Activated naive CD4-positive, alpha-beta T cell treated with Interleukin-2 at 50 U/mL for 16 hours (primary cell): ENCODE measurements at places on chromosomes 13 and 19.

- DNase-seq = peak; percentile 46
These were observed at the start of gene ARL11 for GRCh38 chr13:49627831-49628652. ARL11 (plus strand) TSS chr13:49628507; CDS start chr13:49630448, 1,941 bp downstream.

DNA sequence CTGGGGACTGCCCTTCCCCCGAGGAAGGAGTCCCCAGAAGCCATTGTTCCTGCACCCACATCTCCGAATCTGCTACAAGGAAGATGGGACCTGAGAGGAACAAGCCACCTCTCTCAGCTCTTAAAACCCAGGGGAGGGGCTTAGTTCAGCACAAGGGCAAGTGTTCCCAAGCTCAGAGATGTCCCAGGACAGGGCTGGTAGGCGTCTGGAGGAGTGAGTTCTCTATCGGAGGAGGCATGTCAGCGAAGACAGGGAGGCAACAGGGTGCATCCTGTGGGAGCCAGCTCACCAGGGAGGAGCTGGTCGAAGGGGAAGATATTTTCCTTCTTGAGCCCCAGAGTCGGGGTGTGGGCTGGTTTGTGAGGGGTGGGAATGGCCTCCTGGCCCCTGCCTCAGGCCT, 54.8 kb downstream of the CELF5 start:
- no peak for DNase-seq

DNA sequence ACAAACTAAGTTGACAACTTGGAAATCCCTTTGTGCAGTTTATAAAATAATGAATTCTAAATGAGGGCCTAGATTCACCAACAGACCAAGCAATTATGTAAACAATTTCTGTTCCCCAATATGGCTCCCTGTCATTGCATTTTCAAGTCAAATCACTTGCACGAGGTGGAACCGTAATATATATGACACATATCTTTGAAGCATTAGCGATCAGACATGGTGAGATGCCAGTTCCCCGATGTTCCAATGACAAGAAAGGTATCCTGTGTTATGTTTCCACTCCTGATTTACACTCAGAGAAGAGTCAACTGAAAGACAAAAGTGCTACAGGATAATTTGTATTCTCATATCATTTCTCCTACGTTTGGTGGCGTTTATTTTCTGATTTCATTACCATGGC, 108.5 kb upstream of the TDRD3 start:
- DNase-seq = no peak

DNA sequence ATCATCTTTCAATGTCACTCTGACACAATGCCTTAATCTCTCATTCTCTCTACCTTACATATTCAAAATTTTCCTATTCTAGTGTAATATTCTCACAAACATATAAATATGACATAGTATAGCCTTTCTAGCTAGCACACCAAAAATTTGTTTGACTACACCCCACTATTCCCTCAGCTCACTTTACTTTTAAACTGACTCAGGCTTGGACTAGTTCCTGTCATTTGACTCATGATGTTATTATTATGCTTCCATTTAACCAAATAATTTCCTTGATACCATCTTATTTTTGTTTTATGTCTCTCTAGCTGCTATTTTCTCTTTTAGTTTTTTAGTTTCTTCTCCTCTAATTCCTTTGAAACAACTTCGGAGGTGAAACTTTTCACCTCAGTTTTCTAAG, 1745.6 kb upstream of the PCDH20 start:
- no peak for DNase-seq

- no peak for DNase-seq
These were observed 1.2 kb downstream of the C13orf46 start for GRCh38 chr13:113972451-113973217.

GRCh38 chr13:39913339-39913738, 257.9 kb downstream of the COG6 start:
- no peak for DNase-seq

DNA sequence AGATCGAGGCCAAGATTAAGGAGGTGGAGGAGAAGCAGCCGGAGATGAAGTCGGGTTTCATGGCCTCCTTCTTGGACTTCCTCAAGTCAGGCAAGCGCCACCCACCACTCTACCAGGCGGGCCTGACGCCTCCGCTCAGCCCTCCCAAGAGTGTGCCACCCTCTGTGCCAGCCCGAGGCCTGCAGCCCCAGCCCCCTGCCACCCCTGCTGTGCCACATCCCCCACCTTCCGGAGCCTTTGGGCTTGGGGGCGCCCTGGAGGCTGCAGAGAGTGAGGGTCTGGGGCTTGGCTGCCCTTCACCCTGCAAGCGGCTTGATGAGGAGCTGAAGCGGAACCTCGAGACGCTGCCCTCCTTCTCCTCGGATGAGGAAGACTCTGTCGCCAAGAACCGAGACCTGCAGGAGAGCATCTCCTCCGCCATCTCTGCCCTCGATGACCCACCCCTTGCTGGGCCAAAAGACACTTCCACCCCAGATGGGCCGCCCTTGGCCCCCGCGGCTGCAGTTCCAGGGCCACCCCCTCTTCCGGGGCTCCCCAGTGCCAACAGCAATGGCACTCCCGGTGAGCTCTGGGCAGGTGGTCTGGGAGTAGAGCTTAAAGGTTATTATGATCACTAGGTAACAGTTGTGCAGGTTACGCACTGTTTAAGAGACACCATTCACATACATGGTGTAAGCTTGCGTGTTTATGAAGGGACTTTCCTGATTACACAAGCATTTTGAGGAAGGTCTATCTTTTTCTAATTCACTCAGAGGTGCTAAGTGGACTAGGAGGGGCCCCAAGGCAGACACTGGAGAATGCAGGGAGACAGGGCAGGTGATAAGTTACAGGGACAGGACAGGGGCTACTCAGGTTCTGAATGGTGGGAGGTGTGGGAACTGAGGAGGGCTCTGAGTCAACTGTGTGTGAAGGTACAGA, 8.7 kb downstream of the PRR12 start:
- no peak for DNase-seq

DNA sequence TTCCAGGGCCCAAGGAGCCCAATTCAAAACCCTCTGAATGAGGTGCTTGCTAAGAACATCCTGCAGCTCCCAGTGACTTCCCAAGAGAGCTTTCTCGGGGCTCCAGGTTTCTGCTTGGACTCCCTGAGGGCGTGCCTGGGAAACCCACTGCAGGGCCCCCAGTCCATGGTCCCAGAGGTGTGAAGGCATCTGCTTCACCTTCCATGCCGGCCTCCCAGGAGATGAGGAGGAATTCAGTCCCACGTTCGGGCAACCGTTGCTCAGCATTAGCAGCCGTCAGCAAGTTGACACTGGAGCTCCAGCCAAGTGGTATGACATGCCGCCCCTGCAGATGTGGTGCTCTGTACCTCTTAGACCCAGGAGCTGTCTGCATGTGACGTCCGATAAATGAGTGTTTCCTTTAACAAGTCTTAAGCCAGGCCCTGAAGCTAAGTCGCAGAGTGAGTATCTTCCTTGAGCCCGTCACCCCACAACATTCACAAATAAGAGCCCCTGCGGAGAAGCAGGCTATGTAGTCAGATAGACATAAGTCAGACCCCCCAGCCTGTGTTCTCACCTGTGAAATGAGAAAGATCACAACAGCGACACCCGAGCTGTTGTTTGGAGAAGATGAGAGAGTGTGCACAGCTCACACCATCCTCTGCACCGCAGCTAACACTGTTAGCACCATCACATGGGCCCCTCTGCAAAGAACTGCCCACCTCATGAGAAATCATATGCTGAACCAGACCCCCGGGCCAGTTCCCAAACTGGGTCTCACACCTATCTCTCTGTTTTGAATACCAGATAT, 150.3 kb downstream of the KATNAL1 start:
- no peak for DNase-seq

GRCh38 chr19:44574186-44574950, 39.0 kb upstream of the IGSF23 start:
- DNase-seq = no peak

DNA sequence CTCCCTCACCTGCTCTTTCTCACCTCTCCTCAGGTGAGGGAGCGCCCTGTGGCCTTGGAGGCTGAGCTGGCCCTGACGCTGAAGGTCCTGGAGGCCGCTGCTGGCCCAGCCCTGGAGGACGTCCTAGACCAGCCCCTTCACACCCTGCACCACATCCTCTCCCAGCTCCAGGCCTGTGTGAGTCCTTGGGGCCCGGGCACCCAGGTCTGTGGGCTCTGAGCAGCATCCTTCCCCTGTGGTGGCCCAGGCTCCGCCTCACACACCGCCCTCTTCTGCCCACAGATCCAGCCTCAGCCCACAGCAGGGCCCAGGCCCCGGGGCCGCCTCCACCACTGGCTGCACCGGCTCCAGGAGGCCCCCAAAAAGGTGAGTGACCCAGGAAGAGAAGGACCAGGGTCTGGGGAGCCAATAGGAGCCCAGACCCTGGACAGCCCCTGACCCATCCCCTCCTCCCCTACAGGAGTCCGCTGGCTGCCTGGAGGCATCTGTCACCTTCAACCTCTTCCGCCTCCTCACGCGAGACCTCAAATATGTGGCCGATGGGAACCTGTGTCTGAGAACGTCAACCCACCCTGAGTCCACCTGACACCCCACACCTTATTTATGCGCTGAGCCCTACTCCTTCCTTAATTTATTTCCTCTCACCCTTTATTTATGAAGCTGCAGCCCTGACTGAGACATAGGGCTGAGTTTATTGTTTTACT, 1.9 kb downstream of the IFNL1 start:
- DNase-seq = peak; percentile 54

- no peak for DNase-seq
These were observed 5.8 kb downstream of the FUZ start for GRCh38 chr19:49807058-49807903.

GRCh38 chr13:71611292-71611691, 255.7 kb downstream of the DACH1 start:
- no peak for DNase-seq

- DNase-seq = no peak
These were observed 14.2 kb downstream of the RAB8A start for GRCh38 chr19:16125737-16126495.

DNA sequence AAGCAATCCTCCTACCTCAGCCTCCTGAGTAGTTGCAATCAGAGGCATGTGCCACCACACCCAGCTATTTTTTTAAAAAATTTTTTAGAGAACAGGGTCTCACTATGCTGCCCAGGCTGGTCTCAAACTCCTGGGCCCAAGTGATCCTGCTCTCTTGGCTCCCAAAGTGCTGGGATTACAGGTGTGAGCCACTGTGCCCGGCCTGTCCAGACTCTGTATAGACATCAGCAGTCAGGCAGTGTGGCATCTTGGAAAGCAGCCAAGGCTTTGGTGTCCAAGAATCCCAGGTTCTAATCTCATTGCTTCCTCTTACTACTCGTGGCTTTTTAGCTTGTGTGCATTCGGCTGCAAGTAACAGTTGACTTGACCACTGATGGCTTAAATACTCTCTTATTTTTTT, 43.4 kb downstream of the BICRA start:
- DNase-seq = no peak

DNA sequence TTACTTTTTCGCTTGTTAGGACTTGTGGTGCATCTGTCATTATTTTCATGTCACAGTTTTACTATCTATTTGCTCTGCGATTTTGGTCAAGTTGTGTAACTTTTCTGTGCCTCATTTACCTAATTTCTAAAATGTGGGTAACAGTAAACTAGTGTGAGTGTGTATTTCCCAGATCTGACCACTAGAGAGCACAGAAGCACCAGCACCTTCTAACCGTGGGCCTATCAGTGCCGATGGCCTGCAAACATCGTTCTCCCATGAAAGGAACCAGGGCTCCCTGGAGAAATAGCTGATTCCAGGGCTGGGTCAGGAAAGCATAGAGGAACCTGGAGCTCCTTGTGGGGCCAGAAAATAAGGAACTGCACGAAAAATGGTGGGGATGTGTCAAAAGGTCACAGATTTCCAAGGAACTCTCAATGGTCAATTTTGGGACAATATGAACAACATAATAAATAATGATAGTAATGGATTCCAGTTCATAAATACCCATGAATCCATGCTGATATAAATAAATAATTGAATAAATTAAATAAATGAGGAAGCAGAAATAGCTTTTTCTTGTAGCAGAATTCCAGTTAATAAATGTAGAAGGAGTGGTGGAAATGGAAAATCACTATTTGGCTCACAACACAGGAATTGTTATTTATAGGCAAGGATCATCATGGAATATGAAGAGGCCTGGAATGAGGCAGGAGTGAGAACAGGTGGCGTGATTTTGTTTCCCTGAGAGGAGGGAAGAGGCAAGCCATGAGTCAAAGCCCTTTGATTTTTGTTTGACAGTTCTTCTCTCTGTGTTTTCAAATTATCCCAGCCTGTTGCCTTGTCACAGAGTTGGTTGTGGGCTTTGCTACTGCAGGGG, 31.1 kb downstream of the CEACAM8 start:
- peak; percentile 5 for DNase-seq

GRCh38 chr19:1602091-1602707, 3.1 kb downstream of the UQCR11 start:
- no peak for DNase-seq

DNA sequence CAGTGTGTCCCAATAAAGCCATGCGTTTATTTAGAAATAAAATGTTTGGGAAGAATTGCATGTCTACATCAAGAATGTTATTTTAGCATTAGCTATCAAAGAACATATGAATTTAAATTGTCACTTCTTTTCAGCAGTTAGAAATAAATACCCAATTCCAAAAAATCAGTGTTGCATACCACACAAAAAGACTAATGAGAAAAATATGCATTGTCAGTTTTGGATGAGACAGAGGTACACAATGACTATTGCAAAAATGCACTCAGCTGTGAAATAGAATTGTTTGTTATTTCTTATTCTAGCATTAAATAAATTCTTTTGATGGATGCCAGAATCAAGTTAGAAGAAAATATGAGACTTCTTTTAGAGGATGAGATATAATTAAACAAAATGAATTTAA, 833.9 kb downstream of the SLITRK1 start:
- DNase-seq = no peak

DNA sequence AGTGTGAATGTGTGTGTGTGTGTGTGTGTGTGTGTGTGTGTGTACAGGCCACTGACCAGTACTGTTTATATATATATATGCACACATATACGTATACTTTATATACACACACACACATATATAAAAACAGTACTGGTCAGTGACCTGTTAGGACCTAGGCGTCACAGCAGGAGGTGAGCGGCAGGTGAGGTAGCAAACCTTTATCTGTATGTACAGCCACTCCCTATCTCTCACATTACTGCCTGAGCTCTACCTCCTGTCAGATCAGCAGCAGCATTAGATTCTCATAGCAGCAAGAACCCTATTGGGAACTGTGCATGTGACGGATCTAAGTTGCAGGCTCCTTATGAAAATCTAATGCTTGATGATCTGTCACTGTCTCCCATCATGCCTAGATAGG, 34.5 kb downstream of the TBC1D4 start:
- DNase-seq = no peak
